Stimulated activated CD4-positive, alpha-beta T cell treated with anti-CD3 and anti-CD28 coated beads, Interleukin-15, amount 100 ng/mL, for 1 hour (primary cell): ENCODE measurements at places on chromosomes 11 and 22.

- DNase-seq: no peak
These were observed 30.3 kb downstream of the CDON start for GRCh38 chr11:126032375-126032774.

GRCh38 chr22:37564111-37564711 lies 3.9 kb downstream of the CDC42EP1 start:
- DNase-seq: no peak

- DNase-seq: no peak
These were observed 213.9 kb upstream of the NARS2 start for GRCh38 chr11:78788533-78788932.

- no peak for DNase-seq
These were observed 3.6 kb downstream of the CDKN1C start for GRCh38 chr11:2881981-2882375.

DNA sequence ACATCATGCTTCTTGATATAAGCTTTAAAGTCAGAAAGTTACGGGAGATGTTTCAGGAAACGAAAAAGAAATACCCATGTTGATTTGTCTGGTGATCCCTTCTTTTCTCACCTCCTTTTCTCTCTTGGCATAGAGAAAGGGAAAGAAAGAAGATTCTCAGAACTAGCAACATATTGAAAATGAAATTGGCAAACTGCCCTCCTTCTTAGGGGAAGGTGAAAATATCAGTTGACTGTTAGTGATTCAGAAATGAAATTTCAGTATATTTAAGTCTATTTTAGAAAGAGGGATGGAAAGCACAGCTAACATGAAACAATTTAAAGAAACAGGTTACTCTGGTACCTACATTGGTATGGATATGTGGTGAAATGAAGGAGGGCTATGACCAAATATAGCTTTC lies 918.1 kb downstream of the METTL15 start:
- no peak for DNase-seq

DNA sequence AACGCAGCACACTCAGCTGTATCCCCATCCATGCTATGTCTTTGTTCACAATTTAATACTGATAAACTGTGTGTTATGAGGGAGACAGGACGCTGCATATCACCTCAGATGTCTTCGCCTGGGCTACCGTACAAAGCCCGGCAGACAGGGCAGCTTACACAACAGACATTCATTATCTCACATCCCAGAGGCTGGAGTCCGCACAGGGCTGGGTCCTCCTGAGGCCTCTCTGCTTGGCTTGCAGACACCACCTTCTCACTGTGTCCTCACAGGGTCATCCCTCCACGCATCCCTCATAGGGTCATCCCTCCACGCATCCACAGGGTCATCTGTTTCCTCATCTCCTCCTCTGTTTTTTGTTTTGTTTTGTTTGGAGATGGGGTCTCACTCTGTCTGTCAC lies 61.2 kb downstream of the SHANK2 start:
- no peak for DNase-seq

GRCh38 chr22:37150701-37151100 lies 985 bp upstream of the IL2RB start:
- no peak for DNase-seq

DNA sequence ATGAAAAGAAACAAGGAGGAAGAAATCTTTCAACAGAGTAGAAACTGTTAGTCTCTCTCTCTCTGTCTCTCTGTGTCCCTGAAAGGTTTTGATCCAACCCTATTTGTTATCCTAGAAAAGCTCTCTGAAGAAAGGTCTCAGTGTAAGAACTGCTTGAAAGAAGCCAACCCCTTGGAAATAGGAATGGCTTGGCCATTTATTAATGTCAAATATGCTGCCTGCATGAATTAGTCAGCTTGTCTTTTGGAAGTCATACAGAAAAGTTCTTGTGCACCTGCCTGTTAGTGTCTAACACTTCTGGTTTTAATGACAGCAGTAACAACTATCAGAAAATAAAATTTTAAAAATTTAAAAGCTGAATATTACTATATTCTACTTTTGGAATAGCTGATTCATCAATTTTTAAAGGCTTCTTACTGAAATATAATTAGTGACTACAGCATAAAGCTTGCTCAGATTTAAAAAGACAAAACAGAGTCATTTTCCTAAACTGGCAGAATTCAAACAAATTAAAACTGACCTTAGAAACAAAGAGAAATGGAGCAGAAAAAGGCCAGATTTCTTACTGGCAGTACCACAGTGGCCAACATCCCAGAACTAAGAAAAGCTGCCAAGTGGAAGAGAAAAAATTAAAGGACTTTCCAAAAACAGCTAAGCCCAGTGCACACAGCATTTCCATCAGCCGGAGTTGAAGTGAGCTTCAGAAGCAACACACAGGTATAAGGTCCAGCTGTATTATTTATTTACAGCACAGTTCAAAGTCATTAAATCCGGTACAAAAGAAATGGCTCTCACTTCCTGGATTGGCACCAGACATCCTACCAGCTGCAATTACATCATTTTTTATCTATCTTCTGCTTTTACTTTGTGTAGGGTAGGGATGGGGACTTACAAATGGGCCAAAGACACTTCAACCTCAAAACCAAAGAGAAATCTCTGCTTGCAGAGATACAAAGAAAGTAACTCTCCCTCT lies 76.3 kb downstream of the PRCP start:
- DNase-seq: no peak

DNA sequence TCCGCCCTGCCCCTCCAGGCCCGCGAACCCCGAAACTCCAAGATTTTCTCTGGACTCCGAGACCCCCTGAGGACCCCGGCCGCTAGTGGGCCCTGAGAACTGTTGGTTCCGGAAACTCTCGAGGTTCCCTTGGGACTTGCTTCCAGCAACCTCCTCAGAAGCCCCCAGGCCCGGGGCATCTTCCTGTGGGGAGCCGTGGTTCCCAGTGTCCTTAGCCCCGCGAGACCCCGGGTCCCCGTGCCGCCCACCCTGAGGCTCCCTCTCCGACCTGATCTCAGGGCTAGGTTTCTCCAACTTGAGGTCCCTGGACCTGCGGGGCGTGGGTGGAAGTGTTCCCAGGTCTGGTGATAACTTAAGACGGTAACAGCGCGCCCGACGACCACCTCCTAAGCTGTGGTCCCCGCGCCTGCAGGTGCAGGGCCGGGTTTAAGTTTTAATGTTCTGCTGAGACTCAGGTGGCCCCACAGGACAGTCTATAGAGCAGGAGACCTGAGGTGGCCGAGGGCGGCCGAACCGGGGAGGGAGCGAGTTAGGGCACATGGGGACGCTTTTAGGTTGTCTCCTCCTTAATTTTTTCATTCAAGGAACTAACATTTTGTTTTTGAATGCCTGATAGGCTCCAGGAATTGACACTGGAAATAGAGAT lies 720 bp downstream of the FAM118A start:
- DNase-seq: no peak

DNA sequence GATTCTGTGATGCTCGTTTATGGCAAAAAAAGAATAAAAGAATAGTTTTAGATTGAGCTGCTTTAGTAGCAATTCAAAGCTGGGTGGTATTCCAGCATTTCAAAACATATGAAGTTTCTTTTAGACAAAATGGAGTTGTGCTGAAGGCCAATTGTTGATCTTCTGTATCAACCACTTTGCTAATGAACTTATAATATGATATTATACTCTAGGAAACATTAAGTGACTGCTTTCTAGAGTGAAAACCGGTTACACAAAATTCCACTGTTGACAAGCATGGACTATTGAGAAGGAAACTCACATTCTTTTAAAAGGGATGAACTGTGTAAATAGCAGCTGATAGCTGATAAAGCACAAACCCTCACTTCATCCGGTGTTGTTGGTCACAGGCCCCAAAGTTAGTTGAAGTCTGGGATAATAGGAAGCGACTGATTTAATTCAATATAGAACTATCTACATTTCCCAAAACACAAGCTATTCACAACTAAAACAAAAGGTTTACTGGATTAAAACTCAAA lies 255.1 kb downstream of the CADM1 start:
- no peak for DNase-seq

GRCh38 chr22:31616315-31616980 lies 45.6 kb downstream of the PISD start:
- no peak for DNase-seq

DNA sequence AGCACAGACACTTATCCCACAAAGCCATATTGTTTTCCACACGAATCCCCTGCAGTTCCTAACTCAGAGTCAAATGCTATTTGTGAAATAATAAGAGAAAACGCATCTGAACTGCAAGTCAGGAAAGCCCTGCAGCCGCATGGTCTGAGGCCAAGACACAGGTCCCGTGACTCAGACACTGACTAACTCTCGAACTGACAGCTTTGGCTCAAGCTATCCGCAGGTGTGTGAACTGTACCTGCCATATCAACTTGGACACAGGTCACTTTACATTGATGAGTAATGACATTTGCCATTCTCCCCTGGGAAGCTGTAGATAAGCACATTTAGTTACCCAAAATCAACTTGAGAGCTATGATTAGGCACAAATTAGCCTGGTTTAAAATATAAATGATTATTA lies 34.9 kb upstream of the NFRKB start:
- no peak for DNase-seq

DNA sequence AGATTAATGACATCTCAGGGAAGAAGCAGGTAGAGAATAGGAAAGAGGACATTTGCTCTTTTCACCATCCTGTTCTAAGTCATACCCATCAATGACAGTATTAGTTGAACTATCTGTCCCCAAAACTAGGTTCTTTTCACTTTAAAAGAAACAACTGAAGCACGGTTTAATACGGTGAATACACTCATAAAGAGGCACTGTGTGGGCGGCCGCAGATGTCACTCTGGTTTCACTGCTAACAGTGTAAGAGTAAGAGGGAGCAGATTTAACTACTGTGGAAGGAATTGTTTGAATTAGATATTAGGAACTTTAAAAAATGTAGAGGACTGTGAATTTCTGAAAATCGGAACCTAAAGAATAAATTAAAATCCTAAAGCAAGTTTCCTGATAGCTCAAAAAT lies 49.5 kb downstream of the VSIG10L2 start:
- no peak for DNase-seq

- no peak for DNase-seq
These were observed 10.9 kb upstream of the NEAT1 start for GRCh38 chr11:65411681-65412070.

GRCh38 chr11:131665344-131665968 lies 295.0 kb downstream of the NTM start:
- DNase-seq: no peak

DNA sequence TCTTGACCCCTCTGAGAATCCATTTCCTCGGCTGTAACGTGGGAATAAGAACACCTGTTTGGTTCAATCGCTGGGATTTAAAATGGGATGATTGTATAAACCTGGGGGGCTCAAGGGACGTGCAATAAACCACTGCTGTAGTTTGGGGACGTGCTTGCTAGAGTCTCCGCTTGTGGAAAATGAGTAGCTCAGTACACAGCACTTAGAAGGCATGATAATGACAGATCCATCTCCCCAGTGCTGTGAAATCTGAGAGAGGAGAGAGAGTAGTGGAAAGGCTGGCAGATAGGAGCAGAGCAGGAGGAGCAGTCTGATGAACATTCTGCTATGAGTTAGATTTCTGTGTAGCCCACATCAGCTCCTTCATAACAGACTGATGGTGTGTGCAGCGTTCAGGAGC lies 256.5 kb downstream of the MN1 start:
- no peak for DNase-seq

DNA sequence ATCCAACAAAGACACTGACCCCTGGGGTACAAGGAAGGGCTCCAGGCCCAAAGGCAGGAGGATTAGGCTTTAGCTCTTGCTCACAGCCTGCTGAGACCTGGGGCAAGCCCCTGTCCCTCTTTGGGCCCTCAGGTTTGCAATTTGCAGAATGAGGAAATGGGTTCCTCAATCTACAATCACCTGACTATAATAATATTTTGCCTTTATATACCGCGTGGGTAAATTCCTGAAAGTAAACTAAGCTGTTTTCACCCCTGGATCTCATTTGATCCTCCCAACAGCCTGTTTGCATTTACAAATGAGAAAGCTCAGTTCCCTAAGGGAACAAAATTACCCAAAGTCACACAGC lies 797 bp downstream of the STARD10 start:
- DNase-seq: no peak

DNA sequence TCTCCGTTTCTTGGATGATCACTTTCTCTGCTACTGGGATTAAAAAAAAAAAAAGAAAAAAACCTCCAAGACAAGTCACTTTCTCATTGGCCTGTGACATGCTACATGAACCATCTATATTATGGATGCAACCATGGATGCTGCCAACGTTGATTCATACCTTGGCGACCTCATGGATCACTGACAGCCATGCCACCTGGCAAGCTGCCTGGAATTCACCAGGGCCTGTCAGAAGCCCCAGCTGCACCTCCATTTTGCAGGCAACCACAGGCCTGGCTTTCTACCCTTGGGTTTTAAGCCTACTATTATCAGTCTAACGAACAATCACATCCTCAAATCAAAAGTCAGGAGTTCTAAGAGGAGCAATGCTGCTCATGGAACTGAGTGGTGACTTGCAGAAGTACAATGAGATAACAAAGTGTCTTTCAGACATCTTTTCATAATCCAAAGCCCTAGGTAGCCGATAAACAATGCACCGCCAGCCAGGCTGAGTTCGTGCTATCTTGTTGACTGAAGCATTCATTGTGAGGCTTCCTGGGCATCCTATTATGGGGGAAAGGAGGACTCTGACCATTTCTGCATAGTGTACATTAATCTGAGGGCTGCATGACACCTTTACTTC lies 48.0 kb upstream of the CADM1 start:
- no peak for DNase-seq

DNA sequence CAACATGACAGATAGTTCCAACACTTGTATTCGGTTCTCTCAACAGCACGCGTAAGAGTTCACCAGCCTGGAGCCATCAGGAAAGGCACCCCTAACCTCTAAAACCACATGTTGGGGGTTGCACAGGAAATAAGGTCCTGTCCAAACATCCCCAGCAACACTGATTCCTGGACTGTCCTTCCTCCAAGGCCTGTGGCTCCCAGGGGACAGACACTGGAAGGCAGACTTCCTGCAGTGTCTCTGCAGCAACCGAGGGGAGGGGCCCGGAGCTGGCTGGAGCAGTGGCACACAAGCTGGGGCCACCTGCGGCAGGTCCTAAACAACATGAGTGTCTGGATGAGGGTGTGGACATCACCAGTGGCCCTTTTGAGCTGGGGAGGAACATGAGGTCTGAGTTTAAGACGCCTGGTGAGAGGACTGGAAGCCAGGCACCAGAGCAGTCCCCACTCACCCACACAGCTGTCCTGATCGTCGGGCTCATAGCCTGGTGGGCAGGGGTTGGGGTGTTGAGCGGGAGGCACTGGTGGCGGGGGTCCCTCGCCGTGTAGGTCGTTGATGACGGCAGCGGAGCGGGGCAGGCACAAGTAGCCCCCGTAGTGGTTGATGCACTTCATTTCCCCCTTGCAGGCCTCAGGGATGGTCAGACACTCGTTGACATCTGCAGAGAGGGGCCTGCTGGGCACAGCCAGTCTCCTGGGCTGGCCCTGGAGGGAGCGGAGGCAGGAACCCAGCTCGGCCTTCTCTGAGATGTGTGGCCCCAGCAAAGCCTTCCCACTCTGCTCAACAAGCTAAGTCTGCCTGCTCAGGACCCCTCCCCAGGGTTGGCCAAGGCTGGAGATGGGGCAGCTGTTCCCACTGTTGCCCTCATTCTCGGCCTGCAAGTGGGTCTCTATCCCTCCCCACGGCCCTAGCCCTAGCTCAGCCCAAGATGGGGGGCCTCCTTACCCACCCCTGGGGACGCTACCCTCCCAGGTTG lies 1.6 kb downstream of the EFEMP2 start:
- DNase-seq: no peak

- no peak for DNase-seq
These were observed 183.2 kb downstream of the CSNK2A3 start for GRCh38 chr11:11169715-11170351.
